ENCODE measurements at places on chromosomes 11 and 22.

DNA sequence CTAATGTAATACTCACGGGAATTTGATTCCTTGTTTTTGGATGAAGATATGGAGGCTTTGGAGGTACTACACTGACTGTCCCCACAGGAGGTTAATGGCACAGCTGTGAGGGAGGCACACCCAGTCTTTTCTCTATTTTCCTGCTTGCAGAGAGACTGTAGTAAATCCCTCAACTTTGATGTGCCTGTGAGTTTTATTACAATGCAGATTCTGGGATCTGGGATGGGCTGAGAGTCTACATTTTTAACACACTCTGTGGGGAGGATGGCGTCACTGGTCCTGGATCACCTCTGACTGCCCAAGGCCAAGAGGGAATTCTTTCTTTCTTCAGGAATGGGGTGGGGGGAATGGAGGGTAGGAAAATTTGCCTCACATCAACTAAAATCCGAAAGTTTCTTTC lies 80.2 kb upstream of the NTM start:
- DNase-seq, result no peak

- DNase-seq, result no peak
Observed at GRCh38 chr11:92843455-92843854, 126.0 kb upstream of the MTNR1B start.

- DNase-seq, result no peak
Observed at GRCh38 chr22:44454113-44454769, 43.8 kb downstream of the RTL6 start.

GRCh38 chr11:116232364-116232828 lies 540.4 kb downstream of the BUD13 start:
- no peak for DNase-seq

DNA sequence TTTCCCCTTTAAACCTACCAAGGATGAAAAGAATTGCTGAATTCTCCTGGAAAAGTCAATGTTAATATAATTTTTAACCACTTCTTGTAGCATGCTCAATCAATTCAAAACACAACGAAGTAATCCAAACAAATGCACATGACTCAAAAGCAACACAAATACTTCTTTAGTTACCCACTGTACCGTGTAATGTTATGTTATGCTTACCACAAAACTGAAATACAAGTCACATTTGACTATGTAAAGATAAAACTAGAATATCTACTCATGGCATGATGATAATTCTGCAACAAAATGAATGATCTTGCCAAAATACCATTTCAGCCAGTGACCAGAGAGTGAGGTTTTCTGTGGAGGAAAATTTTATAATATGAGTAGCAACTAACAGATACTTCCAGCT lies 587.0 kb downstream of the DLG2 start:
- no peak for DNase-seq

DNA sequence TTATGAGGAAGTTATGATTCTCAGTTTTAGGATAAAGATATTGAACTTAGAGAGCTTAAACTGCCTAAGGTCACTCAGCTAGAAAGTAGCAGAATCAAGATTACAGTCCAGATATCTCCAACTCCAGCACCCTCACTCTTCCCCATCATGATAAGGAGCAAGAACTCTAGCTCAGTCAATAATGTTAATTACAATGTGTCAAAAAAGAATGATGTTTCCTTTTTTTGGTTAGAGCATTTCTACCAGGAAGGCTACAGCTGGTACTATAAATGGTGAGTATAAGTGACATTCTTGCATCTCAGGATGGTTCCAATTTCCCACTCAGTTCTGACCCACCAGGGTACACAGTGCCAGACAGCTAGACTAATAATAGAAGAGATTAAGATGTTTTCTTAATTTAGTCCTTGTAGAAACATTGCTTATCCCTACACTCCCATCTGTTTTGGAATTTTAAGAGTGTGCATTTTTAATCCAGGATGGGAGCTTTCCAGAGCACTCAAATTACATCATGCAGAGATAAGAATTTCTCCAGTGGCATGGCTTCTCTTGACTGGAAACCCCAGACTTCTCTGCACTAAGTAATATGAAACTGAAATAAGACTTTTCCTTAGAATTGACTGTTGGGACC lies 21.6 kb upstream of the BBOX1 start:
- no peak for DNase-seq

DNA sequence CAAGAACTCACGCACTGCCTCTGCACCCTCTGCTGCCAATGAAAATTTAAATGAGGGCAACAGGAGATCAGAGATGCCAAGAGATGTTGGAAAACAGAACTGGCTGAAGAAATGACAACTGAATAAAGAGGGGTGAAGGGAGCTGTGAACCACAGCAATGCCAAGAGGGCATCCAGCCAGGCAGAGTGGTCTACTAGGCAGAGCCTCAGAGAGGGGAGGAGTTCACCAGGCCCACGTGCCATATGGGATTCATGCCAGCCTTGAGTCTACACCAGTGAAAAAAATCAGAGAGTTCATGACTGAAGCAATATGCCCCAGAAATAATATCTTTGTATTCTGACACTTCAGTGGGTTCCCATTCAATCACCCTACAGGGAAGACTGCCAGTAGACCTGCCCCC lies 4.4 kb downstream of the APOL2 start:
- no peak for DNase-seq

DNA sequence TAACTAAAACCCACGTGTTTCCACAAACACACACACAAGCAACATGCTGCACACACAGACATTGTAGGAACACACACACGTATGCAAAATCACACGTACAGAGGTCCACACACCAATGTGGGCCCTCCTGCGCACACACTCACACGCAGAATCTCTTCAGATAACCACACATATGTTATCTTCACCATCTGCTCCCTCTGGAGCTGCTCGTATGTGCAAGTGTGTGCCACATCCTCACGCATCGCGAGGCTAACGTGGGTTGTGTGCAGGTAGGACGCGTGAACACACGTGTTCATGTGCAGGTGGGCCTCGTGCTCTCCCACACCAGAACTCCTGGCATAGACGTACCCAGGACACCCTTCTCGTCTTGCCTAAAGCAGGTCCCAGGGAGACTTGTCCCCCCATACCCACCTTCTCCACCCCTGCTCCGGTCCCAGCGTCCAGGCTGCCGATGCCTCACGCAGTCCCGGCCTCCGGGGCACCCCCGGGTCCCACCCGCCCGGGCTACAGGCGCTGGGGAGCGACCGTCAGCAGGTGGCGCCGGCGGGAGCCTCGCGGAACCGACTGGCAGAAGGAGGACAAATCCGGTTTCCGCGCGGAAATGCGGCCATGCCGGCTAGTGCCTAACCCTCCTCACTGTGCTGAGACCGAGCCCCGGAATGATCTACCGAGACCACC lies 10.3 kb upstream of the IGSF9B start:
- peak; percentile 35 for DNase-seq

DNA sequence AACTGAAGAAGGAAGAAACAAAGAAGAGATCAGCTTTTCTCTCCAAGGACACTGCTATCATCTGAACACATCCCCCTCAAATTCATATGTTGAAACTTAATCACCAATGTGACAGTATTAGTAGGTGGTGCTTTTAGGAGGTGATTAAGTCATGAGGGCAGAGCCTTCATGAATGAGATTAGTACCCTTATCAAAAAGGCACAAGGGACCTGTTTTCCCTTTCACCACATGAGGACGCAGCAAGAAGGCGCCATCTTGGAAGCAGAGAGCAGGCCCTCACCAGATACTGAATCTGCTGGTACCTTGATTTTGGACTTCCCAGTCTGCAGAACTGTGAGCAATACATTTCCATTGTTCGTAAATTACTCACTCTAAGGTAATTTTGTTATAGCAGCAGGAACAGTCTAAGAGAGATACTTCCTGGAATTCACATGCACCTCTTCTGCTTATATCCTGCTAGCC lies 20.9 kb upstream of the CREB3L1 start:
- DNase-seq, result no peak

DNA sequence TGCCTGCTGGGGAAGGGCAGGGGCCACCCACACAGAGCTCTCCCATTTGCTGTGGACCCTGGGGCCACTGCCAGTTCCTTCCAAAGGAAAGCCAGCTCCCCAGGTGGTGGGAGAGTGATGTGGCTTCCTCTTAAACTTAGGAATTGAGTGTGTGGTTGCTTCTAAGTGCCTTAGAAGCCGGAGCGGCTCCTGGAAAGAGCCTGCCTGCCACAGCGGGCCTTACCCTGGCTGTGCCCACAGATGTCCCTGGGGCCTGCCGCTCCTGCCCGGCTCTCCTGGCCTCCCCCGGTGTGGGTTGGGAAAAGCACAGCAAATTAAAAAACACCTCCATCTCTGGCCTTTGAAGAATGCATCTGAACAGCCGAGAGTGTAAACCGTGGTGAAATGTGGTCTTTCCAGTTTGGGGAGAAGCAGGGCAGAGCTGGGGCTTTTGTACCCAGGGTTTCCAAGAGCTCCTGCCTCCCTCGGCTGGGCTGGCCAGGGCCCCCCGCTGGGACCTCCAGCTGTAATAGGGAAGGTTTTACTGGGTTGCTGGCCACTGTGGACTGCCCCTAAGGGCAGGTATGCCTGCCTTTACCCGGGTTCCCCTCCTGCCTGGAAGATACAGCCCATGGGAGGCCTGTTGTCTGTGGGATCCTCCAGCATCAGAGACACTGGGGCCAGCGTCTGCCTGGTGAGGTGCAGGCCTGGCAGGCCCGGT lies 30.2 kb downstream of the LRP5 start:
- DNase-seq, result no peak
